Activated CD8-positive, alpha-beta T cell treated with anti-CD3 and anti-CD28 coated beads for 36 hours (primary cell): ENCODE measurements at places on chromosomes 2 and 18. TPM values are rescaled to one million over a fixed set of nuclear protein-coding genes. Genes with fewer than 3 reads are reported as not detected.

EMX1 gene
- total RNA-seq = not detected

AMER3 gene
- not detected for total RNA-seq

CNNM3 gene
- 19.3 TPM for total RNA-seq

C1QL2 gene
- total RNA-seq = not detected

VPS4B gene
- total RNA-seq = 34.8 TPM

TMEM200C gene
- not detected for total RNA-seq

WNT10A gene
- total RNA-seq = 29.2 TPM

VWC2L gene
- not detected for total RNA-seq

ALK gene
- total RNA-seq = not detected

RIT2 gene
- total RNA-seq = not detected

SLC9A2 gene
- total RNA-seq = 0.18 TPM

PLGLB1 gene
- 1.3 TPM for total RNA-seq

REG3G gene
- not detected for total RNA-seq

CDH2 gene
- not detected for total RNA-seq

C2orf92 gene
- 11.7 TPM for total RNA-seq

VIT gene
- total RNA-seq = not detected

ZBTB7C gene
- not detected for total RNA-seq
